ENCODE measurements at places on chromosomes 3 and 15.
A peak's percentile ranks its signal among the peaks of the same experiment; 100 is the strongest.

DNA sequence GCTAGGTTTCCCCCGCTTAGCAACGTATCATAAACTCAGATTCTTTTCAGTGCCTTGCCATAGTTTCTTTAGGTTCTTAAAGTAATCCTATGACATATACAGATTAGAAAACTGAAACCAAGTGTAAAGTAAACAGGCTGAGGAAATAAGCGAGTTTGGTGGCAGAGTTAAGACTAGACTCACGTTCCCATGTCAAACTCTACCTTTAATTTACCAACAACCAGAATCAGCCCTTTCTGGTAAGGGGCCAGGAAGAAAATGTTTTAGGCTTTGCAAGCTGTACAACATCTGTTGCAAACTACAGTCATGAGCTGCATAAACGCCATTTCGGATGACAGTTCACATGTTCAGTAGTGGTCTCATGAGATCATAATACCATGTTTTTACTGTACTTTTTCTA, 128.0 kb upstream of the PRICKLE2 start:
- DNase-seq, result peak; percentile 15

GRCh38 chr3:5312290-5312689, 124.8 kb downstream of the EDEM1 start:
- DNase-seq, result no peak

DNA sequence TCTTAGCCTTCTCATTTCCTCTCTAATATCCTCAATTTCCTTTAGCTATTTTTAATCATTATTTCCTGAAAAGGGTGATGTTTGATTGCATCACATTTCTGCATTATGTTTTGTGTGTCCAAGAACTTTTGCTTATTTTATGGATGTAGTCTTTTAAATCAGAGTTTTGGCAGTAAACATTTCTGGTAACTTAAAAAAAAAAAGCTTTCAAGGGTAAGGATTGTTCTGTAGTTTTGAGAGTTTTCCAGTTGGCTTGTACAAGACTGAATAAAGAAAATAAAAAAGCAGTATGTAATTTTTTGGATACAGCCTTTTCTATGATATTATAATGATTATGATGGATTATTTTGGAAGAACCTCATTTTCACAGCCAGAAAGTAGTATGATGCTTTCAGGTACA, 99.4 kb downstream of the DHX36 start:
- no peak for DNase-seq

DNA sequence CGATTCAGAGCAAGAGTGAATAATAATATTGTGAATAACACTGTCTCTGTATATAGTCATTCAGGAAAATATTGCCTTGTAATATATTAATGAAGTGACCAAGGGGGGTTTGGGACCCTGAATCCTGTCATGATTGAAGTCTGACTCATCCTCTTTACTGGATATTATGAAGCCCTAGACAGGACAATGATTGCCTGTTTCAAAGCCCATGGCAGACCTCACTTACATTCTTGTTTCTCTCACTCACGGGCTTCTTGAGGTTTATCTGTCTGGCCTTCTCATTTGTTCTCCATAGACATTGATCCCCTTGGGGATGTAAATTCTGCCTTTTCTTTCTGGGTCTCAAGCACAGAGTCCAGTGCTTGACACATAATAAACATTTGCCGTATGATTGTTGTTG, 449.3 kb upstream of the THRB start:
- DNase-seq, result no peak

DNA sequence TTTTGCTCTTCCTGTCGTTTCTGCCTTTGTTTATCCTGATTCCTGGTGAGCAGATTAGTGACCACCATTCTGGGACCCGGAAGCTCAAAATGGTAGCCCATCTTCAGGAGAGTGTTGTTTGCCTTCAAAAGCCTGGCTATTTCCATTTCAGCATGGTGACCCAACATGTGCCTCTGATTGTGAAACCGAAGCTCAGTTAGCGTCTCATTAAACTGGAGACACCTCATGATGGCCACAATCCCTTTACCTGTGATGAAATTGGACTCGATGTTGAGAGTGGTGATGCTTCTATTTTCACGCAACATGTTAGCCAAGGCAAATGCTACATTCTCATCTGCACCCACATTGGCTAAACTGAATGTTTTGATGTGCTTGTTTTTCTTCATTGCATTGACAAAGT, 3.3 kb downstream of the LMOD3 start:
- no peak for DNase-seq

All from NCI-H524 (cell line).